ENCODE measurements at places on chromosomes 3 and 15.

- no peak for DNase-seq
Observed at GRCh38 chr3:105413343-105413887, 46.7 kb downstream of the ALCAM start.

GRCh38 chr3:23518441-23518840, 287.3 kb upstream of the UBE2E1 start:
- DNase-seq = no peak

GRCh38 chr3:7999384-7999783, 502.2 kb upstream of the LMCD1 start:
- no peak for DNase-seq

GRCh38 chr3:59818033-59818918, 768.5 kb upstream of the CFAP20DC start:
- peak; percentile 8 for DNase-seq

DNA sequence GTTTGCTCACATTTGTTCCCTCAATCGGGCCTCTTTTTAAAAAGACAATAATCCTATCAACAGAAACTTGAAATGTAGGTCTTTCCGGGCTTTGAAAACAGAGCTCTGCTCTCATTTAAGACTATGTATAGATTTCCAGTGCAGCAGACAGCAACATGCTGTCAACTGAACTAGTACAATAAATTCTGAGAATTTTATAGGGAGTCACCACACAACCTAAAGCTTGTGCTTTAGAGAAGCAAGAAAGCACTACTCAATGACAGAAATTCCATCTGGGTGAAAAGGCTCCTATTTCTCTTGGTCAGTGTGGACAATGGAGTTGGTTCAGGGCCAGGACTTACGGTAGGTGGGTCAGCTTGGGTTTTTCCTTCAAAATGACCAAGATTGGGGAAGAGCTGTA, 583.5 kb downstream of the ROBO1 start:
- DNase-seq = no peak

- DNase-seq = no peak
Observed at GRCh38 chr3:46670000-46670890, 23.2 kb downstream of the ALS2CL start.

DNA sequence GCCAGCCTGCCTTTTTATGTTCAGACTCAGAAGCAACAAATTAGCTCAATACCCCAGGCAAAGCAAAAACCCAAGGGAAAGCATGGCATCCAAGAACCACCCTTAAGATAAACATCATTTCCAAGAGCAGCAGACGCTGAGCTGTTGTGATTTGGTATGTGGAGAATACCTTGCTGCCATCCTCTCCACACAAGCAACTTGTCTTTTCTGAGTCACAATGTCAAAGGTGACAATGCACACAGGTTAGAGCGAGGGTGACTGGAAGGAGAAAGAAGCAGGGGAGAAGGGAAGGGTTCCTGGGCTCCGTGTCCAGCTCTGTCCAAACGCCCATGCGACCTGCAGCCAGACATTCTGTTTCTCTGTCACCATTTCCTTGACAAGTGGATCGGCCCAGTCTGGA, 6.0 kb downstream of the PCSK6 start:
- no peak for DNase-seq

- DNase-seq = no peak
Observed at GRCh38 chr15:27701956-27702355, 397.2 kb downstream of the OCA2 start.

DNA sequence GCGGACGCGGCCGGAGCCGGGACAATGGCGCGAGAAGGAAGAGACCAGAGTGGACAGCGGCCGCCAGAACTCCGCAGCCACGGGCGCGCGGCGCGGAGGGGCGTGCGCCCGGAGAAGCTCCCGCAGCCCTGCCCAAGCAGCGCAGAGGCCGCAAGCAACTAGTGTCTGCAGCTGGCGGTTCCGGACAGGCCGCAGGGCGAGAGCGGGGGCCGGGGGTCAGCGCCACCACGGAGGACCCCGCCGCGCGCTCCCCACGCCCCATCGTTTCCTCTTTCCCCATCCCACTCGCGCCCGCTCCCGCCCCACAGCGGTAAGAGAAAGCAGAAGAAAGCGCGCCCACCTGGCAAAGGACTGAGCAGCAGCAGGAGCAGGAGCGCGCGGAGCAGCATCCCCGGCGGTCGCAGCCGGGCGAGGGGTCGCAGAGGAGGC, 440 bp downstream of the PRTG start:
- no peak for DNase-seq

- peak; percentile 78 for DNase-seq
Observed at GRCh38 chr3:16399473-16399872, 114.0 kb downstream of the RFTN1 start.

DNA sequence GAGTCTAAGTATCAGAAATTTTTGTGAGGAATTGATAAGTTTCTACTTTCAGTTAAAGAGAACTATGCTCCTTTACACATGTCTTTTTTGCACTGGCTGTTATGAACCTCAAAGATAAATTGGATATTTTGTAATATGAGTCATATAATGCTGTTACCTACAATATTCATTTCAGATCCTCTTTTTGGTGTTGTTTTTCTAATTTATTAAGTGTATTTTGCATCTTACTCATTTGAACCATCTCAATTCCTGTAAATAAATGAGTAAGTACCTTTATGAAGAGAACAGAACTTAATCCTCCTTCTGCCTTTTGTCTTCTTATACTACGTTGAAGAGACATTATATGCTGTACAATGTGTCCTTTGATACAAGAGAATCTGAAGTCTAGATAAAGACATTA, 74.4 kb downstream of the ZIC1 start:
- no peak for DNase-seq

GRCh38 chr3:112482675-112483074, 16.6 kb downstream of the BTLA start:
- DNase-seq = no peak

DNA sequence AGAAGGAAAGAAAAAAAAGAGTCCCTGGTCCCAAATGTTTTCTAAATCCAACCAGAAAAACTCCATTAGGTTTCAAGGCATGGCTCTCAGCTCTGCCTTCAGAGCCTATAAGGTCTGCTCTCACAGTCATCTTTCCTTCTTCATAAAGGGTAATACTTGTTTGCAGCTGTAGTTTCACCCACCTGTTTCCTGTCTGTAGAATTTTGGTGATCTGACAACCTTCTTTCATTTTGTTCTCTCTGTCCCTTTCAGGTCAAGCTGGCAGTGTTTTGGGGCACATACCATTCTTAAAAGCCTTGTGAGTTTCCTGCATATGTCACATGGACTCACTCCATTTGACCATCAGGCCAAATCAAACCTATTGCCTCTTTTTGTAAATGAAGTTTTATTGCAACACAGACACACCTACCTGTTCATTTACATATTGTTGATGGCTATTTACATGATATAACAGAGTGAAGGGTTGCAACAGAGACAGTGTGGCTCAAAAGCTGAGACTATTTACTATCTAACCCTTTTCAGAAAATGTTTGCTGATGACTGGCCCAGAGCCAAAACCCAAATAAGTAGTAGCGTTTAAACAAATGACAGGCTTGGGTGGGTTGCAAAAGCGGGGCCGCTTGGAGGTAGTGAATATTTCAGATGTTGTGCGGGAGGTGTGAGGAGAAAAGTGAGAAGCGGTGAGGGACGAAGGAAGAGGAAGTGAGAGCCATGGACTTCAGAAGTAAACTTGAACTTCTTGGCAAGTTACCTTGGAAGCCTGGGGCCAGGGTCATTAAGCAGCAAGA, 292.7 kb upstream of the PROK2 start:
- no peak for DNase-seq

DNA sequence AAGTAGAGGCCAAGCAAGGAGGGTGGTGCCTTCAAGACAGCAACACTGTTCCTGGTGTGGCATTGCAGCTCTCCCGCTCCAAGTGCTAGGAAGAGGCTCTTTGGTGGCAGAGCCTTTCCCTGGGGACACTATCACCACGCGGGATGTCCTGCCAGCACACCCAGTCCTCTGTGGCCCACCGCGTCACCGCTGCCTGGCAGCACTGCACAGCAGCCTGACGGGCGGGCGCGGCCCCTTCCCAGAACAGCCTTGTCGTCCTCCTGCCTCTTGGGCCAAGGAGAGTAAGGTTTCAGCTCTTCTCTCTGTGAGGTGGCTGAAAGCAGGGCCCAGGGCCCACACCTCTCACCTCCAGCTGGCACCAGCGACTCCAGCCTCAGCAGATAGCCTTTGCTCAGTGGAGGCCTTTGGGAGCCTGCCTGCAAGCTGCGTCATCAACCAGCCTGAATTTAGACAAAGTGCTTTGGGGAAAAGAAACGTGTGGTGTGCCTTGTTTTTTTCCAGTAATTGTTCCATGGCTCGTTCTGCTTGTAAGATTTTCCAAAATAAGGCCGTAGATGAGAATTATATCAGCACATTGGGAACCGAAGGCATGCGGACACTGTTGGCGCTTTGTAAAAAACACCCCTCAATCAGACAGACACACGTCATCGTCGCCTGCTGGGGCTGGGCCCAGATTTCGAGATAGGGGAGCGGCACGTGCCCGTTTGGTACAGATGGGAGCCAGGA, 65.0 kb downstream of the AAGAB start:
- DNase-seq = no peak

GRCh38 chr15:75542386-75542797, 36.7 kb downstream of the PTPN9 start:
- no peak for DNase-seq

DNA sequence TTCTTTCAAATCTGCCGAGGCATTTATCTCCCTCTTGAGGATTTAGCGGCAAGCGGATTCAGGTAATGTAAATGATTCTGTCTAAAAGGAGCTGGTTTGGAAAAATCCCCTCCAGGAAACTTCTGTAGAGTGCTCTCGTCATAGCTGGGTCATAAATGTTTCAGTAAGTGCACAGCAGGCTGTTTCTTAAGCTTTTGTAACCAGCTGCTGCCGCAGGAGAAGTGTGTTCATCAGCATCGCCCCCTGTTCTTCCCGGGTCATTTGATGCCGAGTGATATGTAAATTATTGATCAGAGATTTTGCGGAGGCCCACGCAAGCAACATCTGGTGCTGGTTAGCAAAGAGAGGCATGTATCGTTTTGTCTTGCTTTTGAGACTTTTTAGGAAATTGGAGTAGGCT, 53.1 kb downstream of the DNASE1L3 start:
- no peak for DNase-seq

- DNase-seq = no peak
Observed at GRCh38 chr3:153305189-153305588, 143.2 kb downstream of the RAP2B start.
